Activated T-cell treated with anti-CD3 and anti-CD28 coated beads, Interleukin-2, amount 50 U/mL, for 48 hours (primary cell): ENCODE measurements at places on chromosomes 12 and 14.

DNA sequence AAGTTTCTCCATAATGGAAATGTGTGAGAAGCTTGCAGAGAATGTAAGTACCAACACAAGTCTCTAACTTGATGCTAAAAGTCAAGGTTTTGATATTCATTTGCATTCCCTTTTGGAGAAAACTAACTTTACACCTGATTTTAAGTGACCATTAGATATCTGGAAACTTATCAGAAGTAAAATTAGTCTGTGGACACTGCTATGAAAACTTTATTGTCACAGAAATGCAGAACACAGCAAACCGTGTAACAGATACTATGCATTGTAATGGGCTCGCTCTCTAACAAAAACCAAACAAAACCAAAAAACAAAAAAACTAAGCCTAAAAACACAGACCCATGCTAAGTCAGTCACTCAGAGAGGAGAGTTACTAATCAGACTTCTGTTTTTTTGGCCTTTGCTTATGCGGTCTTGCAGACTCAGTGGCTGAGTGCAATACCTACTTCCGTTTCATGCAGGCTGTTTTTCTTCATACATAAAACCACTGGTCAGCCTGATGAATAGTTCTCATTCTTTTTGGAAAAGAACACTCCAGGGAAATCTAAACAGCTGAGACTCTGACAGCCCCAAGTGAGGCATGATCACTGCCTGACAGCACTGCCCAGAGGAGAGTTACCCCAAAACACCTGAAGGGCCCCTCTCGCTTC, 35.7 kb downstream of the NRDE2 start:
- DNase-seq = no peak

DNA sequence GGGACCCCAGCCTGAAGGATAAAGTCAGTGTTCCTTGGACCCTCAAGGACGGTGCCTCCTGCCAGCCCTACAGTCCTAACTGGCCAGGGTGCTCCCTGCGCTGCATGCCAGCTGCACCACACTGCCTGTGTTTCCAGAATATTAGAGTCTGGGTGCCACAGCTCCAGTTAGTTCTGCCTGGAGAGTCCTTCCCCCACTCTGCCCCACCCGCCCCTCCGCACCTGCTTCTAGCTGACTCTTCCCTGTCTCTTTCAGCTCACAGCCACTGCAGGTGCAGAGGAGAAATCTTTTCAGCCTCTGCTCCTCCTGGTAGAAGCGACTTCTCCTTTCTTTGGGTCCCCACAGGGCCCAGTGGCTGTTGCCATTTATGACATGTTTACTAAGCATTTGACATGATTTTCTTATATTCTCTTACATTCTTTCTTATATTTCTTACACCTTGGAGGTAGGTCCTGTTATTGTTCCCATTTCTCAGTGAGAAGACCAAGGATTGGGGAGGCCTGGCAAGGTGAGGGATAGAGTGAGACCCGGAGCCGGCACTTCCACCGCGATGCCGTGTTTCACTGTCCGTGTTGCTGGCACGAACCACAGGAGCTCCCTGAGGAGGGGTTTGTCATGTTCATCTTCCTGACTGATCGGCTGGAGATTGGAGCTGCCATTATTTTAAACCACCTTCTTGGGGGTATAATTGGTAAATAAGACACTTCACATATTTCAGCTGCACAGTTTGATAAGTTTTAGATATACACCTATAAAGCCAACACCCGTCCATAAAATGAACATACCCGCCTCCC, 29.4 kb downstream of the SYNE3 start:
- no peak for DNase-seq

DNA sequence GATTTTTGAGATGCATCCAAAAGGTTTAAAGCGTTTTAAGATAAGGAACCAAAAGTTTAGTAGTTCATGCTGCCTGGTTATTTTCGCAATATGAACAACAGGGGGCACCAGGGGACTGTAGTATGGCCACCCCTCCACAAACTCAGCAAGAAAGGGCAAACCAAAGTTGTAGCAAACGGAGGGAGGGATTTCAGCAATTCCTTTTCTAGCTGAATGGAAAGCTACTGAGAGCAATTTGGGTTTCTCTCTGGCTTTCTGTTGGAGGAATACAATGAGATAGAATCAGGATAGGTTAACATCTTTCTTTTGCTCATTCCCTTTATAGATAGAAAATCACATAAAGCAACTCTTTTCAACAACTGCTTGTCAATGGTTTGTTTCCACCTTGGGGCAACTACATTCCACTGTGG, 62.5 kb downstream of the DRAM1 start:
- peak; percentile 57 for DNase-seq

DNA sequence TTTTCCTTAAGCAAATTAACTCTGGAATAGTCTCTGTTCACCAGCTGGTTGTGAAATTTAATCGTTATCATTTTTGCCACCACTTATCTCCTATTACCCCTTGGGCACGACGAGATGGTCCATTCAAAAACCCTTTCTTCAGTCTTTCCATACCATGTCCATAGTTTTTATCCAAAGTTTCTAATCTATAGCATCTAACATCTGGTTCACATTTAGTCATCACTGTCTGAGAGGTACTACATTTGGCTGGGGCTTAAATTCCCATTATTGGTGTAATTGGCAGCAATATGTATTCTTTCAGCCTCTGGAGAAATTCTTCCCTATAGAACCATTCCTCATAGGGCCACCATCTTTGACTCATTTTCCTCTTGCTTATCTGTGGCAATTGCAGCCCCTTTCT, 163.5 kb downstream of the CCER1 start:
- no peak for DNase-seq

DNA sequence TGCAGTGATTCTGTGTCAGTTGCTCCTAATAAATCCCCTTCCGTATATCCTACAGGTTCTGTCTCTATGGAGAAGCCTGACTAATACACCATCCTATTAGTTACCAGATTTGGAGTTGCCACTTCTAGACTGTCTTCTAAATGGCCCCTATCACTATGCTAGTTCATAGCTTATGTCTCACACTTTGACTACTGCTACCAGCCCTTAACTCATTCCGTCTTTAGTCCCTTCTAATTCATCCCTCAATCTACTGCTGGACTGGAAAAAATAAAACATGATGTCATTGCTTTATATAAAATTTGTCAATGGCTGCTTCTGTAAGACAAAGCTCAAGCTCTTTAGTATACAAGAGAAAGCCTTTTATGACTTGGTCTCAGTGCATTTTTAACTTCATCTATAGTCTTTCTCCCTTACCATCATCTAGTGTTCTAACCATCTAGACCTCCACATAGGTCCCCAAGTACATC, 99.5 kb downstream of the PPP1R12A start:
- no peak for DNase-seq

DNA sequence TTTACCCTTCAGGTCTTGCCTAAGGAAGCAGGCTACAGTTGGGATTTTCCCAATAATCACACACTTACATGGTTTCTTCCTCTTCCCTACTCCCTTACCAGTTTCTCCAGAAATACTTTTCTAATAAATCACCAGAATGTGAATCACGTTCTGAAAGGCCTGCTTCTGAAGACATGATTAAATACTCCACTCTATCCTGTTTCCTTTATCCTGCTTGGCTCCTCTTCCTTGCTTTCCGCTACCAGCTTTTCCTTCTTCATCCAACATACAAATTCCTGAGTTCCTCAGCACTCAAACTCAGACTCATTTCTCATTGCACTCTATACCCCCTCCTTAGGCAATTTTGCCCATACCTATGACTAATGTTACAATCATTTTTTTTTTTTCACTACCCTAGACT, 118.3 kb downstream of the MGAT4C start:
- DNase-seq = no peak

DNA sequence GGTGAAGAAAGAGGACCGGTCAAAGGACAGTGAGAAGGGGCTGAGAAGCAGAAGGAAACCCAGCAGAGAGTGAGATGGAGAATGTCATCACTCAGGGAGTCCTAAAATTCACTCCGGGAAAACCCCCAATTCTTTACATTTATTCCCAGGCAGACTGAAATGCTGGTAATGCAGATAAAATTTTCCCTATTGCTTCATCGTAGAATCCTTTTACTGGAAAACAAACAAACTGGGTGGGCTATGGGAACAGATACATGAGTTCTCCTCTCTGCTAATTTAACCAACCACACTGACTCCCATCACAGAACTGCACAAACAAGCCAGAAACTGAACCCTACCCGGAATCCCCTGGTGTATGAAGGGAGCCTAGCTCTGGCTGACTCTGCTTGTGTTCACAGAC, 20.9 kb downstream of the HEBP1 start:
- no peak for DNase-seq

GRCh38 chr12:13587721-13588390, 391.3 kb downstream of the EMP1 start:
- DNase-seq = no peak

- DNase-seq = no peak
These were observed 48.5 kb upstream of the MEG3 start for GRCh38 chr14:100777366-100777817.

DNA sequence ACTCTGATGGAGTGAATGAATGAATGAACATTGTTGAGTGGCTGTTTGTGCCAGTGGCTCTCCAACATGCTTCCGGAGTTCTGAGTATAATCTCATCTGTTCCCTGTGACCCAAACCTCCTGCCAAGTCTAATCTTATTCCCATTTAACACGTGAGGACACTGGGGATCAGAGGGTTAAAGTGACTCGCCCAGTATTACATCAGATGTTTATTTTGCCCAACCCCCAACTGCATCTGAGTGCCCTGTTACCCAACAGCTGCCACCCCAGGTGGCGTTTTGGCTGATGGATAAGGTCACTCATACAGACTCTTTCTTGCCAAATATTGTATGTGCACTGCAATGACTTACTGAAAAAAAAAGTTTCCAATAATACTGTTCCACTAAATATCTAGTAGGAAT, 210.9 kb downstream of the EXOC5 start:
- no peak for DNase-seq

DNA sequence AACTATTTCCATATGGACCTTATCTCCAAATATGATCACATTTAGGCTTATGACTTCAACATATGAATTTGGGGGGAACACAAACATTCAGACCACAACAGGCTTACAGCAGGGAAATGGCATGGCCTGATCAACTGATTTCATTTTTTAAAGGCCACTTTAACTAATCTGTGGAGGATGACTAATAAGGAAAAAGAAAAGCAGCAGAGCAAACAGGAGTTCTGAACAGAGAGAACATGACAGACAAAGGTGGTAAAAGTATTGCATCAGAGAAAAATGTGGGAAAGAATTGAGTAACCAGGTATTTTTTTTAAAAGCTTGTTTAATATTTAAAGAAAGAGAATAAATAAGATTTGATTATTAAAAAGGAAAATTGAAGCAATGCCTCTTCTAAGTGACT, 366.1 kb upstream of the TMPO start:
- no peak for DNase-seq

- no peak for DNase-seq
These were observed 43.2 kb downstream of the CALM1 start for GRCh38 chr14:90440021-90440451.

DNA sequence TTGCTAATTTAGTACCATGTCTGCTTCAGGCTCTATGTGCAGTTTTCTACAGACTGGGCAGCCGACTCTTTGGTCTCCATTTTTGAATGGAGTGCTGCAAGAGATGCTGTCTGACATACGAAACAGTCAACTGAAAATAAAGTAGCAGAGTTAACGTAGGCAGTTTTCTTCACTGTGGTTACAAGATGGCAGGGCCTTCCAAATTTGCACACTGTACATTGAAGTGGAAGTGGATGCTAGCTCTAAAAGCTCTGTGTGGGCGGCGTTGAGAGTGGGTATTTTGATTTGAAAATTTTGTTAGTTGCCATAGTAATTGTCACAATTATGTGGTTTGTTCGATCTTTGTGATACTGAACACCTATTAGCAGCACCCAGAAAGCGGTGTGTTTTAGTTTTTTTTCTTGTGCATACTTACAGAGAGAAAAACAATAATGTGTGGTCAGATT, 154.9 kb upstream of the ATP2B1 start:
- peak; percentile 52 for DNase-seq

GRCh38 chr12:62846491-62846890, 88.5 kb downstream of the PPM1H start:
- DNase-seq = no peak

- DNase-seq = no peak
These were observed 50.5 kb downstream of the KITLG start for GRCh38 chr12:88529531-88530488.

DNA sequence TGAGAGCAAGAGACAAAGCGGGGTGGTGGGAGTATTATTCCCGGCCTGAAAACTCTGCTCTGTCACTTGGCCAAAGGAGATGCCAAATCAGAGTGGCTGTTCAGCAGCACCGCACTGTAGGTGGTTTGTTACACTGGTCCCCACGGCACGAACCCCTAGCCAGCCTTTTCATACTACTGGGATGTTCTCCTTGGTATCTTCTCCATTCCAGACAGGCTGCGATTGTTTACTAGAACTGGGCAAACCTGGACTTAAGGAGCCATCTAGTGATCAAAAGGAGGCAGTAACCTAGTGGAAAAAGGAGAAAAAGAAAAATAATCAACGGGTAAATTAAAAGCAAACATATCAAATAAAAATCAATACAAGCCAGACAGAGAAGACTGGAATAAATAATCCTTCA, 58.9 kb upstream of the TMTC2 start:
- DNase-seq = no peak

GRCh38 chr14:83004456-83005006, 1470.9 kb upstream of the SEL1L start:
- DNase-seq = no peak

DNA sequence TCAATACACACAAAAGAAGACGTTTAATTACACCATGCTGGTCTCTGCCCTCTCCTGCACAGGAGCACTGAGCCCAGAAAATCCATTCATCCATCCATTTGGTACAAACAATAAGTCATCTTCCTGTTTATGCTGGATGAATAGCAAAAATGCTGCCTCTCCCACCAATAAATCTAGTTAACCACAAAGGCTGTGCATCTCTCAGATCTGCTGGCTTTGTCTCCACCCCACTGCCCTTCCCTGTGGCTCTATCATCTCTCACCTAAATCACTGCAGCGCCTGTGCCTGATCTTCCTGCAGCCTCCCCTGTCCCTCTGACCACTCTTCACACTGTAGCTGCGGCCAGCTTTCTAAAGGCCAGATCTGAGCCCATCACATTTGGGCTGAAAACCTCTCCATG, 72.9 kb upstream of the DDX11 start:
- no peak for DNase-seq

DNA sequence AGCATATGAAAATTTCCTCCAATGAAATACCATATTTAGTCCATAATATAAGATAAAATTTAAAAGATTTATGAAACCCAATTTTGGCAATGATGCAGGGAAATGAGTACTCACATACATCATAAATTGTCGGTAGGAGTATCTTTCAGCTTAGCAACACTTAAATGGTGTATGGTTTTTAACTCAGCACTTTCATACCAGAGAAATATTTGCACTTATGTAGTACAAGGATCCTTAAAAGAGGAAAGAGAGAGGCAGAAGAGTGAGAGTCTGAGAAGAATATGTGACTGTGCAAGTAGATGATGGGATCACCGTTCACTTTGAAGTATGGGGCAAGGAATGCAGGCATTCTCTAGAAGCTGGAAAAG, 379.3 kb upstream of the DCN start:
- no peak for DNase-seq

DNA sequence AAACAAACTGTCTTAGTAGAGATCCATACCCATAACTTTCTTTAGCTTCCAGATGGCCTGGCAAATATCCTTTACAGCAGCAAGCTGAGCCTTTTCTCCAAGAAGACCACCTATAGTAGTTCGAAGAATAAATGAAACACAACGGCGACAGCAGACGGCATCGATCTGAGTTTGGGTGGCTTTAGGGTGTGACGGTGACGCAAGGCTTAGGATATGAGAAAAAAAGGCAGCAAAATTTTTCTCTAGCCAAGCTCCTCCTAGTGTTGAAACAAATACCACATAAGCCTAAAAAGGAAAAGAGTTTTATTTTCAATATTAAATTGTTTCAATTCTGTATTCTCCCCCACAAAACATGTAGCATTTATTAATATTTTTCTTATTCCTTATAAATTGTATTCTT, 33.3 kb downstream of the HEATR5A start:
- DNase-seq = no peak
